ENCODE measurements at places on chromosomes 7 and 10. TPM values are rescaled to one million over a fixed set of nuclear protein-coding genes. Genes with fewer than 3 reads are reported as not detected.

- DNase-seq = no peak
These were observed 48.4 kb downstream of the MDFIC start for GRCh38 chr7:114970308-114970707.

DNA sequence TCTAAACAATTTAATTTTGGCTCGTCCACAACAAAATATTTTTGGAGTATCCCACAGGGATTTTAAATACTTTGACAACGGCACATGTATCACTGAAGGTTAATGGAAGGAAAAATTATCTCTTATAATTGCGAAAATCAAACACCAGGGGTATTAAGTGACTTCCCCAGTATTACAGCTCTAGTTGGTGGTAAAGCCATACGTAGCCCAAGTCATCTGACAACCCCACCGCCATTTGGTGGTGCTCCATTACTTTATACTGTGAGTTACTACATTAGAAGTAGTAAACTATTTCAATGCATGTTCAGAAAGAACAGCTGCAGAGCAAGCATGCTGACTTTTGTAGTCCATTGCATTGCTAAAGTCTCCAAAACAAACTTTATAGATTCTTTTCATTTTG lies 179.7 kb downstream of the HGF start:
- DNase-seq = no peak

- no peak for DNase-seq
These were observed 1.5 kb downstream of the NOC3L start for GRCh38 chr10:94361171-94361794.

Gene PNLIPRP2
- 0.28 TPM for total RNA-seq

- DNase-seq = no peak
These were observed 156.7 kb downstream of the PLXNA4 start for GRCh38 chr7:132419542-132419941.

DNA sequence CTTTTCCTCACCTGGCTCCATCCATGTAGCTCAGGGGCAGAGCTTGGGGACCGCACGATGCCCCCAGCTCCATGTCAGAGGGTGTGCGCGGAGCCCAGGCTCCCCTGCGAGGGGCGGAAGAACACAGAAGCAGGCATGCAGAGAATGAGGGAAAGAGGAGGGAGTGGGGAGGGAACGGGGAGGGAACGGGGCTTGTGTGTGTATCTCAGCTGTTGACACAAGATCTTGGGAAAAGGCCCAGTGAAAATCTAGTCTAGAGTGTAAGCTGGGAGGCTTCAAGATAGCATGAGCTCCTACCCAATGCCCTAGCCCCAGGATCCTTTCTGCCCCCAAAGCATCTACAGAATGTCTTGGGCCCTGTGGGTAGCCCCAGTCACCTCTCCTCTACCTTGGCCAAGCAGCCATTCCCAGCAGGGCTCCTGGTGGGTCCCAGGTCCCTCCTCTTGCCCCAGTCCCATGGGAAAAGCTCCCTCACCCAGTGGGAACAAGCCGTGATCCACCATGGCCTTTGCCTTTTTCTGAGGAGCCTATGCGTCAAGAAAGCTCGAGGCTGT lies 25.1 kb upstream of the NDST2 start:
- DNase-seq = no peak

Gene NOS3
- total RNA-seq = 6.6 TPM

- DNase-seq = no peak
These were observed 172.0 kb downstream of the DGKI start for GRCh38 chr7:137674551-137675409.

DNA sequence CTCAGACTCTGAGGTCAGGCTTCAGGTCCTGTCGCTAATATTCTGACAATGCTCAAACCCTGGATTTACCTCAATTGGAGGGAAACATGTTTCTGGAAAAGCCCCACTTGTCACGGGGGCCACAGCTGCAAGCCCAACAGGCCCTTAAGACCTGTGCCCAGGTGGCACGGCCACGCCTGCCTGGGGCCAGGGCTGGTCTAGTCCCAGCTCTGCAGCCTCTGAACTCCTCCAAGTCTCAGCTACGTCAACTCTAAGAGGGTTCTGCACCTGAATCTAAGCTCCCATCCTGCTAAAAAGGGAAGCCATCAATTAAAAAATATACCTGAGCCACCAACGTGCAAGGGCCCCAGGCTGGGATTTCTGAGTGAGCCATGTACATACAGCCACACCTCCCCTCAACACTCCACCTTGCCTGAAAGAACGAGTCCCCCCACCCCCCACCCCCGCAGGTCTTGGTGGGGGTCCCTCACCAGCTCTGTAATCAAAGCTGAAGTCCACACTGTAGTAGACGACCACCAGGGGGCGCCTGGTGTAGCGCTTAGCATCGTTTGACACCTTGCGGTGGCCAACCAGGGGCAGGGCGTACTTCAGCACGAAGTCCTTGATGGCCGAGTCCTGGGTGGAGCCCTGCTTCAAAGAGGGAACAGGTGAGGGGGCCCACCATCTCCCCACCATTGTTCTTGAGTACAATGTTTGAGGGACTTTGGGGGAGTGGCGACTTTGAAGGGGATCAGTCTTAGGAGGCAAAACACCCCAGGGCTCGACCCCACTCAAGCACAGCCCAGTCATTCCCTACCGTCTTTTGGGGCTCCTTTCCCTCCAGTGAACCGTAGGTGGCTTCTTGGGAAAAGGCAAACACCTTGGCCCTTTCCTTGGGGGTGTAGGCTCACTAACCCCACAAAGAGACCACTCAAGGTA lies 22.6 kb downstream of the PDIA4 start:
- peak; percentile 89 for DNase-seq
